ENCODE measurements at places on chromosomes 4 and X.

GRCh38 chr4:101020956-101021355 lies 326.4 kb downstream of the PPP3CA start:
- DNase-seq: no peak

GRCh38 chr4:38562751-38563198 lies 101.2 kb upstream of the KLF3 start:
- DNase-seq: peak; percentile 0

- no peak for DNase-seq
Measured at GRCh38 chr4:6594341-6594740, 19.4 kb downstream of the MAN2B2 start.

DNA sequence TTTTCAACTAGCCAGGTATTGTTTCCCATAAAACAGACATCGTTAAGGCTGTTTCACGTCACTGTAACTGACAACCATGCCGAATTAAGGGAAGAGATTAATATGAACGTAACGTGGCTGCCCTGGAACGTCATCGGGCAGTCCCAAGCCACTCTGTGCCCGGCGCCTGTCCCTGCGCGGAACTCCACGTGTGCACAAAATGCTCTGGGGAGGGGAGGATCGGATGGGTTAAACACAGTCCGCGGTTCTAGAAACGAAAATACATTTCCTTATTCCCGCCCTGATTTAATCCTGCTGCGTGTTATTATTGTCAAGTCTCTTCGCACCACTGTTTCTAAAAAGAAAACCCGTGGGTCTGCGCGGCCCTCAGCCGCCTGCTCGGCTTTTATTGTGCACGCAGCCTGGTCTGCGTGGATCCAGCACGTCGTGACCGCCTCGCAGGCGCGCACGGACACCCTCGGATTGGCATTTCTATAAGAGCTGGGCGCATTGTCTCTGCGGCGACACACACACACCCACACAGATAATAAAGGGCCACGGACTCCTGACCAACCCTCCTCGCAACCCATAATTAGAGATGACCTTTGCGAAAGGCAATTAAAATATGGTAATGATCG lies 69.6 kb upstream of the BCOR start:
- peak; percentile 56 for DNase-seq

DNA sequence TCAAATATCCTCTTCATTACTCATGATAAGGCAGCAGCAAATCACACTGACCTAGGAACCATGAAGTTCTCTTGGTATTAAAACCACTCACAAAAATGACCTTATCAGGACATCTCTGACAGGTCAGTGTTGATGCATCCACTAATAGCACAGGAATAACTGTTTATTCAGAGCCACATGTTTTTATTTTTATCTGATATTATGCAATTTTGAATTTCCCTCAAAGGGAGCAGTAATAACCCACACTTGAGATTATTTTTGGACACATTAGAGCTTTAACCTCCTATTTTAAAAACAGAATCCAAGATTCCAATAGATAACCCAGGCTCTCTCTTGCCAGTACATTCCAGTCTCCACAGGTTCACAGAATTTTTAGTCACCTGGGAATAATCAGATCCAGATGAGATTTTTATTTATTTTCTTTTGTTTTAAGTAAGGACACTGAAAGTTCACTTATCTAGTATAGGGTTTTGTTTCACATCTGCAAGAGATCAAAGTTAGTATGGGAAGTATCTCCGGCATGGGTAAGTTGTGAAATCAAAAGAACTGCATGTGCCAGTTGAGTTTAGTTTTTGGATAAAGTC lies 36.3 kb upstream of the MYOZ2 start:
- DNase-seq: no peak

DNA sequence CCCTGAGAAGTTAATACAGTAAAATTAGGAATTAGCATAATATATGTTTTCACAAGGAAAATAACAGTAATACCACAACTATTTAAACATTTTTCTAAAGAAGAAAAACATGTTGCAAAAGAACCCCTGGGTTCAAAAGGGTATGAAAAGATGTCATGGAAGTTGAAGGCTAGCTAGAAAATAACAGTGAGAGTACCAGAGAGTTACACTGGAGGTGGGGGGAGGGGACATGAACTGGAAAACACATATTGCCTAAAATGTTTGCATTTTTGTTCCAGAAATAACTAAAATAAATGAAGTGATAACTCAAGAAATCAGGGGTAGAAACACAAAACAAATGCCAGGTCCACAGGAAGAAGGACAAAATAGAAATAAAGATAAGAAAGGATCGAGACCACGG lies 336.6 kb upstream of the MAD2L1 start:
- no peak for DNase-seq

Data from CD4-positive, alpha-beta T cell treated with Interferon gamma for 1 hour (primary cell).